NCI-H1436 treated with DMSO at 0.1 percent for 48 hours (cell line): ENCODE measurements at places on chromosomes 4 and X.

DNA sequence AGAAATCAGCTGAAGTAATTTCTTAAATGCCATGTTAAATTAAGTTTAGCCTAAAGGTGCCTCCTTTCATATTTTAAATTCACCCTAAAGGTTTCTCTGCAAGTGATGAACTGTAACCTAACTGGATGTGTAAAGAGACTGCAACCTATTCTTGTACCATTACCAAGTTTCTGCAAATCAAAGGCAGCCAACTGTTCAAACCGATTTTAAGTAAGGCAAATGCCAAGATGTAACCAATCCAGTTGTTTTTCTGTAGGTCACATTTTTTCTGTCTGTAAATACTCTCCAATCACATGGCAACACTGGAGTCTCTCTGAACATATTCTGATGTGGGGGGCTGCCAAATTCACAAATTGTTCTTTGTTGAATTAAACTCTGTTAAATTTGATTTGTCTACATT, 42.4 kb upstream of the FGF2 start:
- no peak for DNase-seq

- DNase-seq: no peak
Measured at GRCh38 chr4:100428051-100428450, 89.8 kb downstream of the EMCN start.

DNA sequence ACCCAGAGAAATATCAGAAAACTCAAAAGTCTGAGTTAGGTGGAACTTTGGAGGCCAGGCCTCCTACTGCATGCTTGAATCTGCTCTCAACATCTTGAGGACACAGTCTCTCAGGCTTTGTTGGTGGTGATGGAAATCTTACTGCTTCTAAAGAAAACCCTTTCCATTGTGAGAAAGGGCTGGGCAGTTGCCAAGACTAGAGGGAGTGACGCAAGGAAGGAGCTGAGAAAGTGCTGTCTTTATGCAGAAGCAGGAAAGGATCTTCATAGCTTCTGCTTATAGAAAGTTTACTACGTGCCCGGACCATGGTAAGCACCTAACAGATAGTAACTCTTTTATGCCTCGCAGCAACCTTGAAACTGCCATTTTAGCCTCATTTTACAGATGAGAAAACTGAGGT, 2.4 kb upstream of the CRMP1 start:
- DNase-seq: no peak

DNA sequence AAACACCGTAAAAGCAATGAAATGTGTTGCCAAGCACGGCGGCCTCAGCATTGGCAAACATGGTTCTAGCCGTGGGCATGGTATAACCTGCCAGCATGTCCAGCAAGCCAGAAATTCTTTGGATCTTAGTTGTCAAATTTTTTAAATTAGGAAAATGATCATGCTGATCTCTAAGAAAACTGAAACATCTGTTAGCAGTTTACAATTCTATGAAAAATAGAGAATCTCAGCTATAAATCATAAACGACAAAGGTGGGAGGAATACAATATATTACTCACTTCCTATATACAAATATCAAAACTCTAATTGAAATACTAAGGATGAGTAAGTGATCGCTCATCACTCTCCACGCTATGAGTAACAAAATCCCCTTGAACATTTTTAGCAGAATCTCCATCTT, 130.3 kb downstream of the ADGRA3 start:
- DNase-seq: no peak

- DNase-seq: no peak
Measured at GRCh38 chr4:67680581-67681222, 20.3 kb downstream of the UBA6 start.

GRCh38 chr4:187276736-187277408, 553.2 kb upstream of the FAT1 start:
- no peak for DNase-seq

DNA sequence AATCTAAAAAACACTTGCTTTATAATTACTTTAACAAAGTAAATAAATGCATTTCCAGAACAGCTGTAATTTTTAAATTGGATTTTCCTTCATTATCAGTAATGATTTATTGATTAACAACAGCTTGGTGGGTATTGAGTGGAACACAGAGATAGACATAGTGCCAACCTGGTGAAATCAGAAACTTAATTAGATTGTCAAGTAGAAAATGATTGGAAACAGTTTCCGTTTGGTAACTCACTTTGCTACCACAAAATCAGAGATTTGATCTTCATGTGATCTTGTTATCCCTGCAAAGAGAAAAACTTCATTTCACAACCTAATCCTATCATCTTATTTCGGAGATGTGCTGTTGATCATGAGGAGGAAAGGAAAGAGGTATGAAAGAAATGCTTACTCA, 70.8 kb downstream of the CAPN6 start:
- no peak for DNase-seq
